ENCODE measurements at places on chromosomes 11 and 22.

DNA sequence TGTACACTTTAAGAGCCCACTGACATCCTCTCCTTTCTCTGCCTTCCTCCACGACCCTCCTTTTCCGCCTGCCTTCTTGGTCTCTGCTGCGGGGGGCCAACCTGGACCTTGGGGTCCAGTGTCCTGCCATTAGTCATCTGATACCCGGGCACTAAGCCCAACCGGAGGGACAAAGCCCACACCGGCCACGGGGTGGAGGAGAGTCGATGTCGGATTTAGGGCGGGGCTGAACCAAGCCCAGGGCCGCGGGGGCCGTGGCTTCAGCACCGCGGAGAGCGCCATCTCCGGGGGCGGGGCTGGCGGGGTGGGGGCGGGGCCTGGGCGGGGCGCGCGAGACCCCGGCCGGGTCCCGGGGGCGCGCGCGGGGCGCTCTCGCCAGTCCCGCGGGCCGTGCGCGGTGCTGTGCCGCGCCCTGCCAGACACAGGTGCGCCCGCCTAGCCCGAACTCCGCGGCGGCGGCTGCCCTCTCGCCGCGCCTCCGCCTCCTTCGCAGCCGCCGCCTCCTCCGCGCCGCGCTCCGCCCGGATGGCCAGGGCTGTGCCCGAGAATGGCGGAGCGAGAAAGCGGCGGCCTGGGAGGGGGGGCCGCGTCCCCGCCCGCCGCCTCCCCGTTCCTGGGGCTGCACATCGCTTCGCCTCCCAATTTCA lies at the start of gene MAPK8IP1:
Gene MAPK8IP1 (plus strand): TSS at position 378 of the 647 bp plus-strand sequence. CDS start 170 bp downstream, at position 548.
- peak; percentile 64 for DNase-seq

GRCh38 chr22:44860311-44860710 lies 107.9 kb downstream of the ARHGAP8 start:
- DNase-seq, result no peak

DNA sequence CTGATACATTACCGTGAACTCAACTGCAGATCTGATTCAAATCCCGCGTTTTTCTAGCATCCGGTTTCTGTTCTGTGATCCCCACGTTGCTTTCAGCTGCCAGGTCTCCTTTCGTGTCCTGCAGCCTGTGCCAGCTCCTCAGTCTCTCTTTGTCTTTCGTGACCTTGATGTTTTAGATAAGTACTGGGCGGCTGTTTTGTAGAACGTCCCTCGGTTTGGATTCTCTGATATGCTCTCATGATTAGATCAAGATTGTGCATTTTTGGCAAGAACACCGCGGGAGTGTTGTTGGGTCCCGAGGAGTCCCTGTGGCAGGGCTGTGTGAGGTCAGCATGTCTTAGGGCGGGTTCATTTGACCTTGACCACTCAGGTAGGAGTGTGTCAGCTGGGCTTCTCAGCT lies 38.6 kb downstream of the KCNQ1 start:
- no peak for DNase-seq

GRCh38 chr11:11841116-11841722 lies 553 bp upstream of the USP47 start:
- peak; percentile 58 for DNase-seq

DNA sequence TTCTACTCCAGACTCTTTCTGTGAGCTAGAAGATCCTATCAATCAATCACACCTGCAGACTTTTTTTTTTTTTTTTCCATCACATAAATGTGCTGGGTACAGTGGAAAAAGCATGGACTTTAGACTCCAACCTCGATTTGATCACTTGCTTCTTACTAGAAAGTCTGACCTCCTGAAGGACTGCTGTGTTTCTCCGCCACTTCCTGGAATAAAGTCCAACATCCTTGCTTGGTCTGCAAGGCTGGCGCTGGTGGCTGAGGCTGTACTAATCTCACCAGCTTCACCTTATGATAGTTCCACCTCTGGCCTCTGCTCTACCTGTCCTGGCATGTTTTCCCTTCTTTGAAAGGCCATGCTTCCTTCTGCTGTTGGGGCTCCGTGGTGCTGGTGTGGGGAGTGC lies 60.9 kb upstream of the SESN3 start:
- DNase-seq, result no peak

GRCh38 chr11:81026032-81026431 lies 1585.2 kb upstream of the TENM4 start:
- DNase-seq, result no peak

DNA sequence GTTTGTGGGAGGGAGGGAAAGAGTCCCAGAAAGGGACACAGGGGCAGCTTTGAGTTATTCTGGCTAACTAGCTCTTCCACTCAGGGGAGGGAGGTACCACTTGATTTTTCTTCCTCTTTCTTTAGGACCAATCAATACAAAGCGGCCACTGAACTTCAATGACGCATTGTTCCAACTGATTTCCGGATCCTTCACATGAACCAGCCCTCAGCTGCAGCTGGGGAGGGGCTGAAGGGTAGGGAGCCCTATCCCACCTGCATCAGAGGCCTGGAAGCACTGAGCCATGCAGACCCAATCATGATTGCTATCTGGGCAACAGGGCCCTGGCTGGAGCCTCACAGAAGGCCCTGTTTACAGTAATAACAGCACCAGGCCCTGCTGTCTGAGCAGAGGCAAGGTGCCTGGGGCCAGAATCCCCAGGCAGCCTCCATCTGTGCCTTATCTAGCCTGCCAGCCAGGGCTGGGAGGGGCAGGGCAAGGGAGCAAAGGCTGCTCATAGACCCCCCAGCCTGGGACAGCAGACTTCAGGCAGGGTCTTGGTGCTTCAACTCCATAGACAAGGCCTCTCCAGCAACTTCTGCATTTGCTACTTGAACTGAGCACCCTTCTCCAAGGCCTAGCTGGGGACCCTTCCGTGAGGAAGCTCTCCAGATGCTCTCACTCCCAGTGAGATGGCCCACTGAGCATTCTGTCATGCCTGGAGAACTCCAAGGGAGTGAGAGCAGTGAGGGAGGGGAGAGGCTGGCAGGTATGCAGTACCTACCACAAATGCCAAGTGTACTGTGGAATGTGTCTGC lies 22.5 kb downstream of the CLPB start:
- DNase-seq, result no peak

DNA sequence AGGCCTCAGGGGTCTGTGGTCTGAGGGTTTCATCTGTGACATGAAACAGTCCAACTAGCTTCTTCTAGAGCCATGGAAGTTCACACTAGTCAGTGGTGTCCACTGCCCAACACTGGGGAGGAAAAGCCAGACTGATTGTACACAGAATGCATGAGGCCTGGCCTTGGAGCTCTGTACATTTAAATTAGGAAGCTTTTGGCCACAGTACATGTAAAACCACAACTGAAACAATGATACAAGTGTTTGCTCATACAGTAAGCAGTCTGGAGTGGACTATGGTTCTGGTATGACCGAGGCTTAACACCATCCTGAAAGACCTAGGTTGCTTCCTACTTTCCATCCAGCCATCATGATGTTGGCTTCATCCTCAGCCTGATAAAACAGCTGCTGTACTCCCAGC lies 73.8 kb upstream of the SESN3 start:
- DNase-seq, result no peak

GRCh38 chr22:49247194-49247924 lies 580.3 kb downstream of the BRD1 start:
- no peak for DNase-seq

- peak; percentile 54 for DNase-seq
Observed at GRCh38 chr11:7573193-7573557, 59.4 kb downstream of the PPFIBP2 start.

DNA sequence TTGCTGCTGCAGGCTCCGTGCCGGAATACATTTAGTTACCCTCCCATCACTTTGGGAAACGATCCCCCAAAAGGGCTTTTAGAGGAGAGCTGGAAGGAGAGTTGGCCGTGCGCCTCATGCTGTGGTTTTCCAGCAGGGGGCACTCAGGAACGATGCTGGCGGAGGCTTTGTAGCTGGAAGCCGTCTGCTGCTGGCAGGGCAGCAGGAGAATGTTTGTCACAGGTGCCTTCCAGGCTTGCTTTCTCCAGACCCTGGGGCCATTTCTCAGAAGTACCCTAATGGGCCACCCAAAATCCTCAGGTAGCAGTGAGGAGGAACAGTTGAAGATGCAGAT lies 30.0 kb upstream of the CABP7 start:
- peak; percentile 75 for DNase-seq

DNA sequence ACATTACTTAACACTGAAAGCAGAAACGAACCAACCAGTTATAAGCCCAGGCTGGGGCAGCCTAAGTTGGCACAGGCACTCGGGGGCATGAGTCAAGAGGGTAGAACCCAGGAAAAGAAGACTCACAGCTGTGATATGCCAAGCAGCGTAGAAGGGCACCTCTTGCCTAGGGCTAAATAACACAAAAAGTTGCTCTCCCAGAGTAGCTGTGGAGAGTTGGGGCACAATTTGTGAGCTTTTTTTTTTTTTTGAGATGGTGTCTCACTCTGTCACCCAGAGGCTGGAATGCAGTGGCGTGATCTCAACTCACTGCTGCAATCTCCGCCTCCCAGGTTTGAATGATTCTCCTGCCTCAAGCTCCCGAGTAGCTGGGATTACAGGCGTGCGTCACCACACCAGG lies 8.8 kb downstream of the CLMP start:
- DNase-seq, result peak; percentile 70

DNA sequence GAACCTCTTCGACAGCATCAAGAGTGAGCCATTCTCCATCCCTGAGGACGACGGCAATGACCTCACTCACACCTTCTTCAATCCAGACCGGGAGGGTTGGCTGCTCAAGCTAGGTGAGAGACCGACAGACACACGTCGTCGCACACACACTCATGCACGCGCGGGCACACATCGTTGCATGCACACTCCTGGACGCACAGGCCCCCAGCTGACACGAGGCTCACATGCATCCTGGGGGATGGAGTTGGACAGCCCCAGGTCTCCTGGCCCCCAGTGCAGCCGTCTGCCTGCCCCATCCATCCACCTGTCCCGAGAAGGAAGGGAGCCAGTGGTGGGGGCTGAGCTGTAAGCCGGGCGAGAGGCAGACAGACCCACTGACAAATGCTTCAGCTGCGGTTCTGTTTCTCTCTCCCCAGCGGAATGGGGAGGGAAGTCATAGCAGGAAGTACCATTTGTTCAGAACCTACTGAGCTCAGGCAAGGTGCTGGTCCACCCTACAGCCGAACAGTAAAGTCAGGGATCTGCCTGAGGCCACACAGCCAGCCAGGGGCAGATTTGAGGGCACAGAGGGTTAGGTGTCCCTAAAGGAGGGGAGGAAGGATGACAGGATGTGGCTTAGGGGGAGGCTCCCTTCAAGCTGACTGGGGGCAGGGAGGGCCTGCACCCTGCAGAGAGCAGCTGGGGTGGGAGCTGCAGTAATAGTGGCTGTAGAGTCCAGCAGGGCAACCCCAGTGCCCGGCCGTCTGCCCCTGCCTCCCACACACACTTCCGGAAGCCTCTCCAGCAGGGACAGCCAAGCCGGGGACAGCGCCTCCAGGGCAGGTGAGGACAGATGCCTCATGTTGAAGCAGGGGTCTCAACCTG lies 27.1 kb downstream of the CYTH4 start:
- DNase-seq, result no peak

DNA sequence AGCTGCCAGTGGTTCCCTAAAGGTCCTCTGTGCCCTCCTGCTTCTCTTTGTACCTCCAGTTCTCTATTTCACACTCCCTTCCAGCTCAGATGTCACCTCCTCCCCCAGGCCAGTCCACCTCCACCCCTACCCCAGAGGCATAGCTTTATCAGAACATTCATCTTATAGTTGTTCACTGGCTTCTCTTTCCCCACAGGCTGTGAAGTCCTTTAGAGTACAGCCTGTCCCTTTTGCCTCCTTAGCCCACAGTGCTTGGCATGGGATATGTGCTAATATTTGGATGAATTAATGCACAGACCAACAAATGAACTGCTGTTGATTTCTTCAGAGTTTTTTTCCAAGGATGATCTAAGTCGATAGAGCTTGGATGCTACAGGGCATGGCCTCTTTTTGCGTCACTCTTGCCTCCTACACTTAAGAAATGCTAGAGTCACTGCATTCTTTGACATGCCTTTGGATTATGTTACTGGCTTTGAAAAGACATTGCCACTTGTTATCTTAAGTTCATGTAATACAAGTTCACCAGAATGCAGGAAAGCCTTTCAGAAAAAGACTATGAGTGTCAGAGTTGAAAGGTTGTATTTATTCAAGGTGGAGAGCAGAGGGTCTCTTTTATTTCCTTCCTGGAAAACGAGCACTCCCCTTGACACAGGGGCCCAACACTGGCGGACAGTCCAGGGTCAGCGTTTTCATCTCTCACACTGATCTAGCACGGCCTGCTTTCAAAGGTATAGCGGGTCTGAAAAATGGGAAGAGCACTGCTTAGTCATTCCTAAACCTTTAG lies 75.7 kb downstream of the PISD start:
- DNase-seq, result peak; percentile 81

GRCh38 chr22:47044722-47045535 lies 282.5 kb downstream of the TBC1D22A start:
- DNase-seq, result no peak

DNA sequence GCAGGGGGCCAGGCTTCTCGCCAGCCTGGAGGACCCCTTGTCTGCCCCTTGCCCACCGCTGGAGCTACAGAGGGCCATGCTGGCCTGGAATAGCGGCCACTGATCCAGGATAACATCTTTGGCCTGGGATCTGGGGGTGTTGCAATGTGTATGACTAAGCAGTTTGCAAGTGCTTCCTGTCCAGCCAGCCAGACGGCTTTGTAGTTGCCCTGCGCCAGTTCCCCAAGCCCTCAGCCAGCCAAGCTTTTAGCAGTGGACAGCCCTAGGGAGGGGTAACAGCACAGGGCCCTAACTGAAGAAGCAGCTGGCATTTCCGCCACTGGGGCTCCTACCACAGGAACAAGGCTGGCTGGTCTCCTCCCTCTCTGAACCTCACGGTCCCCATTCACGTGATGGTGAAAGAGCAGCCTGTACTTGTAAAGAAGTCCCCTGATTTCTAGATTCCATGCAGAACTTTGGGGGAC lies 32.1 kb downstream of the UQCR10 start:
- peak; percentile 98 for DNase-seq

GRCh38 chr11:27296497-27296896 lies 66.5 kb downstream of the CCDC34 start:
- peak; percentile 77 for DNase-seq

- DNase-seq, result no peak
Observed at GRCh38 chr11:14435717-14436512, 63.7 kb downstream of the COPB1 start.

DNA sequence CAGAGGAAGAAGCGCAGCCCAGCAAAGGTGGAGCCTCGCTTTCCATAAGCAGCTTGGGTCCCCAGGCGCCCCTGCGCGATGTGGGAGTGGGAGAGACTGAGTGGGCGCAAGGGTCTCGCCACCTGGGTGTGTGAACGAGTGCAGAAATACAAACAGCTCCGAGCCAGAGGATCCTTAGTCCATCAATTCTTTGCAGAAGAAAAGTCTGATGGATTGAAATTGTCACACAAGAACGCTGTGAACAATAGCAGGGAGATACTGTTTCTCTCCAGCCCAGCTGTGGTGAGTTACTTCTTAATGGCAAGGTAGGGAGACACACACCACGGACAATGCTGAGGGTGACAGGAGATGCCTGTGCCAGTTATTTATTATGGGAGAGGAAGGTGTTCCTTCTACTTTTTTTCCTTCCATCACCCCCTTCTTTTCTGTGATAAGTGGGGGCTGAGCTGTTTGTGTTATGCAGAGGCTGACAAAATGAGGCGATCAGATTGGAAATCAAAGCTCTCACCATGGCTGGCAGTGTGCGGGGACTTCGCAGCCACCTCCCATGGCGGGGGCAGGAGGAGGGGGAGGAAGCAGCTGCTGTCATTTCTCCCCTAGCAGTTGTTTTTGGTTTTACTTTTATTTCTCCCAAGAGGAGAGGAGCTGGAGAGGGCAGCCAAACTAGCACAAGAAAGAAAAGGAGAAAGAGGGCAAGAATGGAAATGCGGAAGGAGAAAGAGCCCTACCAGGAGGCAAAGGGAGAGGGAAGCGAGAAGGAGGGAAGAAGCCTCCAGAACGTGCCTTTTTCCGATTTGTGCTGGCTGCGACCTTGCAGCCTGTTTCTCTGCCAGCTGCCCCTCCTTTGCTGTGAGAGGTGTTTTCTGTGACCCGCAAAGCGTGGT lies 755.8 kb downstream of the NTM start:
- peak; percentile 74 for DNase-seq

GRCh38 chr11:72454791-72455190 lies 20.5 kb upstream of the CLPB start:
- DNase-seq, result no peak
